CD14-positive monocyte (primary cell): ENCODE measurements at places on chromosomes 13 and 19. TPM values are rescaled to one million over a fixed set of nuclear protein-coding genes. Genes with fewer than 3 reads are reported as not detected.

The MIA gene
- polyA plus RNA-seq = not detected

The GARIN5A gene
- 0.28 TPM in 1 of 2 replicates, not detected in the other for polyA plus RNA-seq

The RFX1 gene
- polyA plus RNA-seq = 12.8 and 14.8 TPM in 2 replicates

The SMG9 gene
- polyA plus RNA-seq = 1.3 TPM

The MUC16 gene
- not detected for polyA plus RNA-seq

The MAP2K2 gene
- polyA plus RNA-seq = 40.2 TPM

The INSR gene
- 12.4 and 12.9 TPM in 2 replicates for polyA plus RNA-seq

The SBK3 gene
- polyA plus RNA-seq = not detected

The LGALS14 gene
- polyA plus RNA-seq = not detected

The ZNF845 gene
- polyA plus RNA-seq = 2.6 TPM

The GPR12 gene
- polyA plus RNA-seq = not detected in 2 replicates

The UHRF1 gene
- 0.56 and 0.77 TPM in 2 replicates for polyA plus RNA-seq

The ZNF556 gene
- polyA plus RNA-seq = not detected in 2 replicates

The MCF2L gene
- polyA plus RNA-seq = not detected

The ZIC2 gene
- not detected for polyA plus RNA-seq

The ZNF560 gene
- polyA plus RNA-seq = not detected in 2 replicates

The SYCN gene
- polyA plus RNA-seq = not detected in 2 replicates

The SIRT2 gene
- polyA plus RNA-seq = 64.3 TPM

The KANK3 gene
- 0.04 and 0.15 TPM in 2 replicates for polyA plus RNA-seq

The KLK3 gene
- polyA plus RNA-seq = not detected in 2 replicates

The ZNF626 gene
- 1.4 TPM for polyA plus RNA-seq

The ODAD3 gene
- polyA plus RNA-seq = 0.88 and 0.90 TPM in 2 replicates

The NPAS1 gene
- polyA plus RNA-seq = not detected

The ERICH6B gene
- not detected for polyA plus RNA-seq

The LILRB2 gene
- 172 TPM for polyA plus RNA-seq

The PTH2 gene
- polyA plus RNA-seq = not detected in 2 replicates

The FXYD5 gene
- 673 and 789 TPM in 2 replicates for polyA plus RNA-seq

The FFAR1 gene
- 0.04 TPM in 2 replicates for polyA plus RNA-seq

The F10 gene
- polyA plus RNA-seq = not detected

The KLK14 gene
- polyA plus RNA-seq = not detected

The UNC13A gene
- polyA plus RNA-seq = 0.01 TPM in 1 of 2 replicates, not detected in the other

The IGFL4 gene
- polyA plus RNA-seq = not detected
